ENCODE measurements at places on chromosomes 5 and 9.

DNA sequence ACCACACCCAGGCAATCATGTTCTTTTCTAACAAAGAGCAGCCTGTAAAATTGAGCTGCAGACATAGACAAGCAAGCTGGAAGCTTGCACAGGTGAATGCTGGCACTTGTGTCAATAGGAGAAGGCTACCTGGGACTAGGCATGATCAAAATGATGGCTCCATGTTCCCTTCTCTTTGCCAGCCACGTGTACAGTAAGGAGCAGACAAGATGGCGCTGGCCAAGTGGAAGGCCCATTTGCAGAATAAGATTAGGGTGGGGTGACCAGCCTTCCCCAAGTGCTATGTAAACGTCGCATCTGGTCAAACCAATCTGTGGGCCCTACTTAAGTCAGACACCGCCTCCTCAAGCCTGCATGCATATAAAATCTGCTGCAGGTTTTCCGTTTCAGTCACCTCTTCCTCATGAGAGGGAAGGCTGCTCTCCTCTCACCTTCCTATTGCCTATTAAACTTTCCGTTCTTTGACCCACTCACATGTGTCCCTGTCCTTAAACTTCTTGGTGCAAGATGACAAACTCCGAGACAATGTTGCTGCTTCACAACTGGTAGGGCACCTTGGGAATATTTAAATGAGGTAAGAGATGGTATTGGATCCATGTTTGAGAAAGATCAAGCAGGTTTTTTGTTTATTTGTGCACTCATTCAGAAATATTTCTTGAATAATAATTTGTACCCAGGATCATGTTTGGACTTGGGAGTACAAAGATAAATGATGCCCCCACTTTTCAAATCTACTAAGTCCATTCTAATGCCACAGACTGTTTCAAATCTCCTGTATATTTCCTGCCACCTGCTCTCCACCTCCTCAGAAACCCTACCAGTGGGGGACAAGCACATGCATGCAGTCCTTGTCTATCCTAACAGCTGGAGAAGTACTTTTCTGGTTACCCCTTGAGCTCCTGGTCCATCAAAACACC lies 30.7 kb upstream of the TGFBR1 start:
- no peak for DNase-seq

GRCh38 chr5:148625250-148625649 lies 29.1 kb downstream of the HTR4 start:
- DNase-seq: no peak

DNA sequence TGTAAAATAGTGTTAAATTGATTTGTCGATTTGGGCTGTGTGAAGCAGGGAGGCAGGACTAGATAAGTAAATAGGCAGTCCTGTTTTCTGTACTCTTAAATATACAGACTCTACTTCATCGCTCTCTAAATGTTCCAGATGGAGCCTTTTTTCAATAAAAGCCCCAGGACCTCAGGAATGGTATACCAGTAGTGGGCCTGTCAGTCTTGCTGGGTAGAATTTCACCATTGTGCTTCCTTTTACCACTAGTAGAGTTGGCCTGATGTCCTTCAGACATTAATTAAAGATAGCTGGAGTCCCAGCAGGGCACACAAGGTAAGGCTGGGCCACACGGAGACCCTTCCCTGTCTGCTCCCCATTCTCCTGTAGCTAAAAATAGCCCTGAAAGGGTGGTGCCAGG lies 6.0 kb downstream of the SNX18 start:
- no peak for DNase-seq

GRCh38 chr9:110801426-110801825 lies 132.8 kb downstream of the MUSK start:
- DNase-seq: no peak

DNA sequence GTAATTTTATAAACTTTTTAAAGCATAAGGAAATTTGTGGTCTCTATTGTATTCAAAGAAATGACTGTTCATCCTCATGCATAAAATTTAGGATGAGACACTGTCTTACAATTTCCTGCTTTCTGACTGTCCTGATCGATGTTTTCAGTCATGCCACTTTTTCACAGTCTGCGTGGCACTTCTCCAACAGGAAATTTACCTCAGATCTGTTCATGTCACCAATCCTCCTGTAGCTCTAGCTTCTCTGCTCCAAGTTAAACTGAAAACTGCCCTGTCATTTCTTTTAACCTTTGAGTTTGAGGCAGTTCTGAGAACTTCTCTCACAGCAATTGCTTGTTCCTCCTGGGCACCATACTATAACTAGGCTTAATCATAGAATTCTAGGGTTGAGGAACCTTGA lies 455.1 kb downstream of the EFNA5 start:
- DNase-seq: no peak

GRCh38 chr5:154751854-154752253 lies 3.3 kb upstream of the LARP1 start:
- DNase-seq: no peak

DNA sequence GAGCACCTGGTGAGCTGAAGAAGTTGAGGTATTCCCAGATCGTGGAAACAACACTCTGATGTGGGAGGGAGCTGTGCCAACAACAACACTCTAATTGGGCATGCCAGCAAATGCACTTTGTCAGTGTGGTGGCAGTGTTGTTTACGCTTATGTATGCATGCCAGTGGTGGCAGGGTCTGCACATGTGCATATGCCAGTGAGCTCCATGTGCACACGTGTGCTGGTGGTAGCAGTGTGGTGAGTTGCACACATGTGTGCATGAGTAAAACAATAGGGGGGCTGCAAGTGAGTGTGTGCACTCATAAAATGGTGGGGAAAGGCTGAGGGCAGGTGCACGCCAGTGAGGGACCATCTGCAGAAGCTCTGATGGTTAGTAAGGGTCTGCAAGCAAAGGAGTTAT lies 134.2 kb downstream of the DMRTA1 start:
- DNase-seq: no peak

All from thymus (tissue), 14 donors.